ENCODE measurements at places on chromosomes 4 and X. TPM values are rescaled to one million over a fixed set of nuclear protein-coding genes. Genes with fewer than 3 reads are reported as not detected.

DNA sequence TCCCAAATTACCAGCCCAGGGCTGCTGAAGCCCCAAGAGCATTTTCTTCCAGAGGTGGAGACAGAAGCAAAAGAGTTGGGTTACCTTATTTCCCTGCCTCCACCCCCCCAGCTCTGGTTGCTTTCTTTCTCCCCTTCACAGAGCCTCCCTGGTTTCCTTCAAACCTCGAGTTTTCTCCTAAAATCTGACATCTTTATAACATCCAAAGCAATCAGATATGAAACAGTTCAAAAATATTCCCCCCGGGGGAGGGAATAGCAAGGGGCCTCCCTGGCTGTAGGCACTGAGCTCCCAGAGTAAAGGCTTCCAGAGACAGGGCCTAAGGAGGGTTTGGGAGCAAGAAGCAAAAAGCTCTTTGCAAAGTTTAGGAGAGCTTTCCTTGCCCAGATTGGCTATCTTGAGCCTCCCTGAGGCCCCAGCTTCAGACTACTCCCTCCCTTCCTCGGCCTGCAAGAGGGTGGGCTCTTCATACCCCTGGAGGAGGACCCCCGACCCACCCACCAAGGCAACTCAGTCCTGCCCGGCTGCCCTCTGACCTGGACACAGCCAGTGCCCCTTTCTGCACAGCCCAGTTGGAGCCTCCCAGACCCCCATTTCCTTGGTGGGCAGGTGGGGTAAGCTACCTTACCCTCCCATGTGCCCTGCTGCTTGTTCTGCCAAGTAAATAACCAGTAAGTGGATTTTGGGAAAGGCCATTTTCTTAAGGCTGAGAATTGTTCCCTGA, 7.6 kb downstream of the MAMLD1 start:
- no peak for DNase-seq

DNA sequence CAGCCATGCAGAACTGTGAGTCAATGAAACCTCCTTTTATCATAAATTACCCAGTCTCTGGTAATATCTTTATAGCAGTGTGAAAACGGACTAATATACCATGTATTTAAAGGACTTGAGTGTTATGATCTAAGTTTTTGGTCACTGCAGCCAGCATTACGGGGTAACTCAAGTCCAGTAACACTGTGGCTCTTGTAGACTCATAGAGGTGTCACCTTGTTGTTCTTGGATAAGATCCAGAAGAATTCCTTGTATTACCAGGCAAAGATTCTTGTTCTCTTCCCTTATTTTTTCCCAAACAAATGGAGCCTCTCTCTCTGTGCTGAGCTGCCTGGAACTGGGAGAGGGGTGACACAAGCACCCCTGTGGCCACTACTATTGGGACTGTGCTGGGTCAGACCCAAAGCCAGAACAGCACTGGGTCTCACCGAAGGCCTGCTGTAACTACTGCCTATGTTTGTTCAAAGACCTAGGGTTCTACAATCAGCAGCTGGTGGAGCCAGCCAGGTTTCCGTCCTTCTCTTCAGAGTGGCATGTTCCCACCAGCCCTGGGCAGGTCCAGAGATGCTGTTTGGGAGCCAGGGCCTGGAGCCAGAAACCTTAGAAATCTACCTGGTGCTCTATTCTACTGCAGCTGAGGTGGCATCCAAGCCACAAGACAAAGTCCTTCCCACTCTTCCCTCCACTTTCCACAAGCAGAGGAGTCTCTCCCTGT, 43.7 kb upstream of the MED14 start:
- no peak for DNase-seq

DNA sequence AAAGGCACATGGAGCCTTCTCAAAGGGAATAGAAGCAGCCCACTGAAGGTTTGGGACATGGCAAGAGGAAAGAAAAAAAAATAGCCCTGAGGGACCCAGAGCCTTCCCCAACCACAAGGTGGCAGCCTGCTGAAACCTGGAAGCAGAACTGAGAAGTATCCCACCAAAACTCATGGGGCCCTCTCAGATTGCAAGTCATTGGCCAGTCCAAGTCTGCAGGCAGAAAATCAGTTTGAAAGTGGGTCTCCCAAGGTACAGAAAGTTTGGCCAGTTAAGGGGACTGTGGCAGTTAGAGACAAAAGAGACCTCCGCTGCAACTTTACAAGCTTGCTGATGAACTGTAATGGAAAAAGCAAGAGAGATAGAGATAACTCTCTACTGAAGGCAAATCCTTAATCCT, 155.8 kb downstream of the ANTXR2 start:
- DNase-seq: no peak

DNA sequence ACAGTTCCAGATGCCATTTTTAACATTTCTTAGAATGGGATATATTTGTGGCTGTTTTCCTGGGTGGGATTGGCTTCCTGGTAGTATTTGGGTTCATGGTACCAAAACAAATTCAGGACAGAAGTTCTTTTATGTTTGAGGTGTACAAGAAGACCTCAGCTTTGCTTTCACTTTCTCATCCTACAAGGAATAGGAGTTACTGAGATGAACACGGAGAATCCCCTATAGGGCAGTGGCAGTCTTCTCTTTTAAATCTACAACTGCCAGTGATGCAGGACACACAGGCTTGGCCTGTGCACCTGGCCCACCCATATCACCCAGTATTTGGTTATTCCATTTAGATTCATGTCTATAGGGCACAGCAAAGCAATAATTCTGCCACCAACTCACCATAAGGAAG, 35.2 kb downstream of the SLC10A7 start:
- DNase-seq: no peak

GRCh38 chr4:82467471-82467870, 37.1 kb downstream of the ENOPH1 start:
- DNase-seq: no peak

- no peak for DNase-seq
Measured at GRCh38 chr4:136651278-136651667, 881.0 kb downstream of the PCDH18 start.

GRCh38 chr4:168631241-168632162, 134.7 kb downstream of the PALLD start:
- peak; percentile 86 for DNase-seq

DNA sequence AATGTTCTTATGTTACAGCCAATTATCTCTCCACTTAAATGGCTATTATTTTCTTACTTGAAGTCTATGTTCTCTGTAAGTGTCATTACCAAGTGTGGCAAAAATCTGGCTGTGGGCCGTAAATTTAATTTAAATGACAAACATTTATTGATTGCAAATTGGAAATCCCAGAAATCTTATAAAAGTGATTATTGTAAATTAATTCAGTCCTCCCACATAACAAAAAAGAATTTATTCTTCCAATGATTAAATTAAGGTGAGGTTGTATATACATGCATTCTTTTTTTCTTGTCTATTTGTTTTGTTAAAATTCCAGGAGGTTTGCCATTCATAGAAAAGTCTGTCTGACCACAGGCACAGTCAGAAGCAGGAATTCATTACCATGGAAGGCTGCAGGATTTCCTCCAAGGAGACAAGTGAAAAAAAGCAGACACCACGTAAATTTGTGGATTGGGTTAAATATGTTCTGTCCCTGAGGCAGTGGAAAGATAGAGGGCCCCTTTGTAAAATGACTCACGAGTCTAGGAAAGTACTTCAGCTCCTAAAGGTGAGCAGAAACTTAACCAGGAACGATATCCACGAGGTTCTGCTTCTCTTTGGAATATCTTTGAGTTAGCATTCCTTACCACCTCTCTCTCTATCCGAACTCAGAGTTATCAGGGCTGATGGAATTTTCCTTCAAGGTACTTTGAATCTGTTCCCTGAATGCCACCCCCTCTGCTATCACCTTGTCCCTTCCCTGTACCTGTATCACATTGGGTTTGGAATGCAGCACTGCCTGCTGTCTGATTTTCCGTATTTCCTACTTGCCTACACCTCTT, 10.7 kb downstream of the PPARGC1A start:
- no peak for DNase-seq

DNA sequence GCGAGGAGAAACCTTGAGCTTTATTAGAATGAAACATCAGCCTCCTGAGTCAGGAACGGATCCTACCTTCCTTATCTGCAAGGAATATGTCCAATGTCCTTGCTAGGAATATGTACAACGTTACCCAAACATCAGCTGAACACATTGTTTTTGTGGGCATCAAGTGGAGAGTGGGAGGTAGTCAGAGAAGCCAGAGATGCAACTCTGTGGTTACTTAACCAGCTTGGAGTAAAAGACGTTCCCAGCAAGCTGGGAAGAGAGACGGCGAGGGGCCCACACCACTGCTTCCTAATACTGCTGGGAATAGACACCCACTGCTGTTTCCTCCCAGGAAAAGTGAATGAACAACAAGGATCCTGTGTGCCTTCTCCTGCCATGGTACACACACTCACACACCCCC, 74.4 kb upstream of the PLAC1 start:
- no peak for DNase-seq

DNA sequence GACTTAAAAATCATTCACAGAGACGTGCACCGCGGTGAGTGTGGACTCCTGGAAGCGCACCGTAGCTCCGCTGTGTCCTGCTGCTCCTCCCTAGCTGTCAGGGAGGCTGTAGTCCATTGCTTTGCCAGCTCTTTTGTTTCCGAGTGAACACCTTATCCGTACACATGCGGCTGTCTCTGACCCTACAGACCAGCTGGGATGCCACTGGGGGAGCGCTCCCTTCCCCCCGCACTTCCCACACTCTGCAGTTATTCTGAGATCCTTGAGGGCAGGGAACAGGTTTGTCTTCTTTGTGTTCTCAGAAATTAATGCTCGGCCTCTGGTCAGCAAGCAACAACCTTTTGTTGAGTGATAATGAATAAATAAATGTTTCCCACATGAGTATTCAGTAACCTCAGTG, 33.7 kb upstream of the MSANTD1 start:
- no peak for DNase-seq

- no peak for DNase-seq
Measured at GRCh38 chr4:136383082-136383481, 1149.2 kb downstream of the PCDH18 start.

- no peak for DNase-seq
Measured at GRCh38 chr4:140257461-140258305, 103.7 kb upstream of the MAML3 start.

C4orf50 gene
- total RNA-seq: 0.03 TPM

USP17L5 gene
- total RNA-seq: not detected

All from lung (tissue), 17 donors.